ENCODE measurements at places on chromosomes 6 and 20. TPM values are rescaled to one million over a fixed set of nuclear protein-coding genes. Genes with fewer than 3 reads are reported as not detected.

C6orf118 gene
- not detected for total RNA-seq

TMEM200A gene
- total RNA-seq: 61.5 TPM

OR2H1 gene
- not detected for total RNA-seq

SLC24A3 gene
- total RNA-seq: 0.57 TPM

SLC35F1 gene
- total RNA-seq: not detected

PNPLA1 gene
- total RNA-seq: not detected

Measured in fibroblast of the aortic adventitia (primary cell).